ENCODE measurements at places on chromosomes 2 and 18. TPM values are rescaled to one million over a fixed set of nuclear protein-coding genes. Genes with fewer than 3 reads are reported as not detected.

DNA sequence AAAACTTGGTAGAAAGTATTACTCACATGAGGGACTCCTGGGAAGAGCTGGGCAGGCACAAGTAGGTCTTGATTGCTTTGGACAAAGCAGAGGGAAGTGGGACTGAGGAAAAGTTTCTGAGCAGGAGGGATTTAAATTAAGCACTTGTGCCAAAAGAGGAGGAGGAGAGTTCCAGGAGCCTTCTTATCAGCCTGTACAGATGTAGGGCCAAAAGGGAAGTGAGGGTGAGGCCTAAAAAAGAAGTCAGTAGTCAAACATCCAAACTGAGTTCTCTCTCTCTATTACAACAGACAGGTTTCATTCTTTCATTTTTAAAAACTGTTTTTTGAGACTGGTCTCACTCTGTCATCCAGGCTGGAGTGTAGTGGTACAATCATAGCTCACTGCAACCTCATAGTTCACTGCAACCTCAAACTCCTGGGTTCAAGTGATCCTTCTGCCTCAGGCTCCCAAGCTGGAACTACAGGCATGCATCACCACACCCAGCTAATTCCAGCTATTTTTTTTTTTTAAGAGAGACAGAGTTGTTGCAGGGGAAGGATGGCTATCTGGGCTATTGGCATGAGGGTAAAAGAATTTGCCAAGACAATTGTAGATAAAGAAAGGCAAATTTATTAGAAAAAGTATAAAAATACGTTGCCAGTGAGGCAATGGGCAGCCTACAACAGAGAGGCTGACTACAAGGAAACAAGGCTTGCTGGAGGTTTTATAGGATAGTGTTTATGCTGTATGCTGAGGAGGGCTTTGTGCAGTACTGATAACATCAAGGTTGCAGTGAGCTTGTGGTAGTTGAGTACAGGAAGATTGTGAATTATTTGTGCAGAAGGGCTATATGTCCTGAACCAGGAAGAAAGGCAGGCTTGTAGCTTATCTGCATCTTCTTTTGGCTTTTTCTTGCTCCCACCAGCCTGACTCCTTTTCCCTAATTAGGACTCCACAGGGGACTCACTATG is 29.0 kb downstream of the CFAP210 start:
- no peaks in the 10 kb centered on the region for H3K4me1 ChIP-seq
- no peak for DNase-seq
- no peaks in the 10 kb centered on the region for H3K36me3 ChIP-seq
- no peak overlapping the region for H3K4me3 ChIP-seq

DNA sequence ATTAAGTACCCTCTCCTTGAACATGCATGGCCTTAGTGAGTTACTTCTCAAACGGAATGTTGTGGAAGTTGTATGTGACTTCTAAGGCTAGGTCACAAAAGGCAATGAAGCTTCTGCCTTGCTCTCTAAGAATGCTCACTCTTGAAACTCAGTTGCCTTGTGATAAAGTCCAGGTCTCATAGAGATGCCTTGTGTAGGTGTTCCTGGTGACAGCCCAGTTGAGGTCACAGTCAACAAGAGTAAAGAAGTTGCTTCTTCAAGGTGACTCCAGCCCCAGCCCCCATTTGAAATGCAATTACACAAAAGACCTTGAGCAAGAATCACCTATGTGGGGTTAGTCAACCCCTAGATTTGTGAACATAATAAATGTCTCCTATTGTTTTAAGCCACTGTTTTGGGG is 35.6 kb downstream of the PTPN2 start:
- H3K27ac ChIP-seq = no peak overlapping the region
- no peaks in the 10 kb centered on the region for H3K36me3 ChIP-seq
- no peaks in the 10 kb centered on the region for H3K4me1 ChIP-seq
- no peak for DNase-seq
- no peak overlapping the region for H3K4me3 ChIP-seq
- no peaks in the 10 kb centered on the region for H3K27me3 ChIP-seq

- DNase-seq = no peak
- no peaks in the 10 kb centered on the region for H3K27me3 ChIP-seq
- H3K36me3 ChIP-seq = no peaks in the 10 kb centered on the region
- H3K4me1 ChIP-seq = no peaks in the 10 kb centered on the region
Measured at GRCh38 chr2:49043405-49043982, 110.8 kb downstream of the FSHR start.

- no peaks in the 10 kb centered on the region for H3K27me3 ChIP-seq
- H3K4me3 ChIP-seq = no peak overlapping the region
- no peak overlapping the region for H3K27ac ChIP-seq
- H3K36me3 ChIP-seq = no peaks in the 10 kb centered on the region
- no peak for DNase-seq
Measured at GRCh38 chr2:72028996-72029395, 118.7 kb downstream of the CYP26B1 start.

Gene MMADHC
- total RNA-seq = 82.8 TPM

DNA sequence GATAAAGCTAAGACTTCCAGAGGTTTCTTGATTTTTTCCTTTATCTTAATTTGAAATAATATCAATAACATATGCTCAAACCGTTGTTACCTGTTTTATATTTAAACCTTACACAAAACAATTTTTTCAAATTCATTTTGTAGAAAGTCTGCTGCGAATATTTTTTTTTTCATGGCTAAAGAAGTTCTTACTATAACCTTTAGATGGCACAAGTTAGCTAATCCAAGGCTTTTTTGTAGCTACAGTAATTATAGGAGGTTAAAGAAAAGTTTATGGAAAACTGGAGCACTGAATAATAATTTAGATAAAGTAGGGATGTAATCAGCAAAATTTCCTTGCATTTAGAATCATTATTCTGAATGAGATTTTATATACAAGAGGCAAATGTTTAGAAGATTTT is 78.0 kb upstream of the PNPT1 start:
- H3K27me3 ChIP-seq = no peaks in the 10 kb centered on the region
- no peak for DNase-seq
- no peak overlapping the region for H3K4me3 ChIP-seq
- no peak overlapping the region for H3K27ac ChIP-seq
- no peaks in the 10 kb centered on the region for H3K36me3 ChIP-seq
- no peaks in the 10 kb centered on the region for H3K4me1 ChIP-seq

- H3K4me1 ChIP-seq = no peaks in the 10 kb centered on the region
- no peaks in the 10 kb centered on the region for H3K36me3 ChIP-seq
- H3K4me3 ChIP-seq = no peak overlapping the region
Measured at GRCh38 chr2:191574232-191574631, 103.7 kb upstream of the NABP1 start.

DNA sequence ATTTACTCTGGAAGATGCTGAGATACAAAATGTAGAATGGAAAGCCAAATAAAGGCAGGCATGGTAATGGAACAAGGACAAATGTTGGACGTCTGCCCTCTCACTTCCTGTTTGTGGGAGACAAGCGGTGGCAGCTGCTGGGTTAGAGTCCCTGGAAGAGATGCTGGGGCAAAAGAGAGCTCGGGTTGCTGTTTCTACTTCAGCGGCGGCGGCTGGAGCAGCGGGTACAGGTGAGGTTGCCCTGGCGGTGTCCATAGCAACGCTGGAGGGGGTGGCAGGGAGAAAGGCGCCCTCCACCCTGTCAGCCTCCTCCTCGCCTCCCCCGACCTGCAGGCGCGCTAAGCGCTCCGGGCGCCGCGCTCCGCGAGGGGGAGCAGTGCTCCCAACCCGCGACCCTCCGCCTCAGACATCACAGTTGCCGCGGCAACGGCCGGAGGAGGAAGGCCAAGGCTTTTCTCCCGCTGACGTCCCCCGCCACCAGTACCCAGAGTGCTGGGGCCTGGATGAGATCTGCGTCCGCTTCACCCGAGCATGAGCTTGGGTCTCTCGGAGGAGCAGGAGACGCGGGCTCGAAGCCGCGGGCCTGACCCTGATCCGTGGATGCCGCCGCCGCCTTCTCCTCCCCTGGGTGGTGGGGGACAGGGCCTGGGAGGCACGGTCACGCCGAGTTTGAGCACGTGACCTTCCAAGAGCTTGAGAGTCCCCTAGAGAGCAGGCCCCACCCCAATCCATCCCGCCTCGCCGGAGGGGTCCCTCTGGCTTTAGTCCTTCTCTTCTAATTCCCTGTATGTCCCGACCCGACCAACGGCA is 65.6 kb downstream of the NOL4 start:
- H3K27me3 ChIP-seq = peaks cover 2% of the 10 kb centered on the region
- peak overlapping the region; percentile 50 for H3K4me3 ChIP-seq
- peak; percentile 77 for DNase-seq
- H3K4me1 ChIP-seq = no peaks in the 10 kb centered on the region
- H3K36me3 ChIP-seq = no peaks in the 10 kb centered on the region

Gene KCNF1
- not detected for total RNA-seq

Gene SH3RF3
- 24.4 TPM for total RNA-seq

DNA sequence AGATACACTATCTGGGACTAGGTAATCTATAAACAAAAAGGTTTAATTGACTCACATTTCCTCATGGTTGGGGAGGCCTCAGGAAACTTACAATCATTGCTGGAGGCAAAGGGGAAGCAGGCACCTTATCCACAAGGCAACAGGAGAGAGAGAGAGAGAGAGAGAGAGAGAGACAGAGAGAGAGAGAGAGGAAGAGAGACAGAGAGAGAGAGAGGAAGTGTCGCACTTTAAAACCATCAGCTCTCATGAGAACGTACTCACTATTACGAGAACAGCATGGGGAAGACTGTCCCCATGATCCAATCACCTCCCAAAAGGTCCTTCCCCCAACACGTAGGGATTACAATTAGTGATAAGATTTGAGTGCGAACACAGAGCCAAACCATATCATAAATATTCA is 253.5 kb upstream of the TRIB2 start:
- H3K36me3 ChIP-seq = no peaks in the 10 kb centered on the region
- H3K4me3 ChIP-seq = no peak overlapping the region
- H3K27me3 ChIP-seq = no peaks in the 10 kb centered on the region
- H3K4me1 ChIP-seq = no peaks in the 10 kb centered on the region
- H3K27ac ChIP-seq = no peak overlapping the region
- DNase-seq = no peak

DNA sequence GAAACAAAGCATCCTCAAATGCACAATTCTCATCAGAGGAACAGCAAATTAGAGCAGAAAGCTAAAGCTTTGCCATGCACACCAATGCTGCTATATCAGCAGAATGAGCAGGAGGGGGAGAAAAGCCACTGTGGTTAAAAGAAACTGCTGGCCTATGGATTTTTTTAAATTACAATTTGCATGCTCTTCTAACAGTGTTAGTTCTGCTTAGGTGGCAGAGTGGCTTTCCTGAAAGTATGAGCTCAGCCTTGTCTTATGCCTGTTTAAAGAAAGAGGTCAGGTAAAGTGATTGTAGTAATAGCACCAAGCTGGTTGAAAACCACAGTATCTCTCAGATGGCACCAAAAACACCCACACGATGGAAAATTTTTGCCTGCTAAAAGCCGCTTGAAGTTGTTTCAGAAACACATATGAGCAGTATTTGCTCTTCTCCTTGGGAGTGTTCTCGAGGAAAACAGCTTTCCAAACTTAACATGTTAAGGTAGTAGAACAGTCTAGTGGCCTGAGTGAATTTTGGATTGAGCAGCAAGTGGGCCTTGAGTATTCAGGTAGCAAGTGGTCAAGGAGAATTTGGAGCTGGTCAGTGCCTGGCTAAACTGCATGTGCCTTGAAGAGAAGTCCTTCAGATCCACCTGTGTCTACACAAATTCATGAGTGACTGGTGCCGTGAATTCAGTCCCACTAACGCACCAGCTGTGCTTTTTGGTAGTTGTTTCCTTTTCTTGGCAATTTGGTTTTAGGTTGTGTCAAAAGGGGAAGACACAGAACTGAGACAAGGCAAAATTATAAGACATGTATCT is 19.6 kb upstream of the NDUFV2 start:
- no peaks in the 10 kb centered on the region for H3K4me1 ChIP-seq
- H3K27ac ChIP-seq = no peak overlapping the region
- no peaks in the 10 kb centered on the region for H3K36me3 ChIP-seq
- no peaks in the 10 kb centered on the region for H3K27me3 ChIP-seq

DNA sequence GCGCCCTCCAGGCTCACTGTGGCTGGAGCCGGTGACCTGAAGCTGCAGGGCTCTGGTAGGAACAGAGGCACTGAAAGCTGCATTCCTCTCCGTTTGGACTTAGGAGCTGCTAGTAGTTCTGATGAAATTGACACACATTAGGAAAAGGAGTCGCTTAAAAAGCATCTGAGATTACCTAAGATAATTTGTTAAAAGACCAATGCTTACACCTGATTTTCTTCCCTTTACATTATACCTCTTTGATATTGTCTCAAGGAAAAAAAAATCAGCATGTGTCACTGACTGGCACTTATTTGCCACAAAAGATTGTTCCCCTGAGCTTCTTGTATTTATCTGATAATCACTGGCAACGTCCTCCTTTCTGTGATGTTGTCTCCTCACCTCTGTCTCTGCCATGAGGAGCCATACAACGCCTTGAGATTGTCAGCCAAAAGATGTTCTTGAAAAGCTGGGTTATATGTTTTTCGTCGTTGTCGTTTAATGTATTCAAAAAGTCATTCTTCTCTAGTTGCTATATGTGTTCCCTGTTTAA is 618 bp upstream of the CHN1 start:
- peak overlapping the region; percentile 80 for H3K4me3 ChIP-seq
- no peaks in the 10 kb centered on the region for H3K36me3 ChIP-seq
- peaks cover 4% of the 10 kb centered on the region for H3K4me1 ChIP-seq
- no peak overlapping the region for H3K27ac ChIP-seq
- no peaks in the 10 kb centered on the region for H3K27me3 ChIP-seq
- DNase-seq = no peak

Gene ATP6V1C2
- total RNA-seq = 1.7 TPM

DNA sequence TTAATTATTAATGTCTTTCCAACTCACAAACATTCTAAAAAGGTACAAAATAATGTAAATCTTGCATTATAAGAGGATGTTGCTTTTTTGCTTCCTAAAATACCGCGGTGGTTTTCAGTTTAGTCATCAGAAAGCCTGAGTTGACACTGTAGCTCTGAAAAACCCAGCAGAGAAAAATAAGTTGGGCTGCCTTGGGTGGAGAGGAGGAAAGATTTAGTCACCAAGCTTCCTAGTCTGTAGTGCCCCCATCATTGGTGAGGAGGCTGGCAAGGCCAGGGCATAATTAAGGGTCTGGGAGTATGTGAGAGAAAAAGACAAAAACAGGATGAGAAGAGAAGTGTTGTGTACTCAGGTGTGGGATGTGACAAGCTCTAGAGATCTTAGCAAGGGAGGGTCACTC is 5.7 kb downstream of the PTPRM start:
- H3K4me3 ChIP-seq = no peak overlapping the region
- H3K27ac ChIP-seq = no peak overlapping the region
- no peak for DNase-seq

Gene GPR17
- total RNA-seq = not detected

Gene LYPD1
- 0.49 TPM for total RNA-seq

- no peaks in the 10 kb centered on the region for H3K36me3 ChIP-seq
- no peaks in the 10 kb centered on the region for H3K27me3 ChIP-seq
- H3K27ac ChIP-seq = peak overlapping the region; percentile 86
Measured at GRCh38 chr2:42906557-42907411, 114.4 kb upstream of the HAAO start.

Gene TDRD15
- 0.06 TPM for total RNA-seq

- H3K4me1 ChIP-seq = no peaks in the 10 kb centered on the region
- no peak overlapping the region for H3K4me3 ChIP-seq
- no peak for DNase-seq
Measured at GRCh38 chr18:25345081-25345866, 6.7 kb downstream of the ZNF521 start.

- peaks cover 5% of the 10 kb centered on the region for H3K4me1 ChIP-seq
- no peaks in the 10 kb centered on the region for H3K27me3 ChIP-seq
- no peaks in the 10 kb centered on the region for H3K36me3 ChIP-seq
- no peak for DNase-seq
Measured at GRCh38 chr18:23114911-23115310, 20.4 kb upstream of the CABLES1 start.

- no peak for DNase-seq
- no peaks in the 10 kb centered on the region for H3K36me3 ChIP-seq
- H3K4me3 ChIP-seq = no peak overlapping the region
Measured at GRCh38 chr18:8996771-8997432, 105.6 kb upstream of the NDUFV2 start.

Gene NEB
- total RNA-seq = 3.1 TPM
